ENCODE measurements at places on chromosomes 6 and 20. TPM values are rescaled to one million over a fixed set of nuclear protein-coding genes. Genes with fewer than 3 reads are reported as not detected.

DNA sequence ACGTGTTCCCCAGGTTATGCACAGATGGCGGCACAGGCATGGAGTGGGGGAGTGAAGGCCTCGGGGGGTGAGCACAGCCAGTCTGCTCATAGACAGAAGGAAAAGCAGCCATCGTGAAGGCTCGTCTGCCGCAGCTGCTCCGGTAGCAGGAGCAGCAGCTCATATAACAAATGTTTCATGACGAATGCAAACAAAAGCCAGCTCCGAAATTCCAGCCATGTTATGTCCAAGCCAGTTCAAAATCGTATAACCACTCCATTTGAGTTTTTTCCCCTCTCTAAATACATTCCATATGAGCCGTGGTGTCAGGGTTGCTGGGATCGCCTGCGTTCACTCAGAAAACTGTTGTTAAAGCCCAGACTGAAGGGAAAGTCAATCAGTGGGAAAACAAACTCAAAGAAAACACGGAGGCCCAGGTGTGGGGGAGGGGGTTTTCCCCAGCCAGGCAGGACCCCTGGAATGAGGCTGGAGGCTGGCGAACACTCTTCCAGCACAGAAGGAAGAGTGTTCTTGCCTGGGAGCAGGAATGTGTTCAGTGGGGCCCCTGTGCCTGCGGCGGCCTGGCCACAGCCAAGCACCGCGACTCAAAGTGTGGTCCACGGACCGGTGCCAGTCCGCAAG lies 280.4 kb upstream of the TAB2 start:
- peak; percentile 82 for DNase-seq

- no peak for DNase-seq
These were observed 45.7 kb downstream of the NKAIN2 start for GRCh38 chr6:123849406-123849805.

- no peak for DNase-seq
These were observed 27.5 kb upstream of the SIRPA start for GRCh38 chr20:1867495-1868260.

GRCh38 chr6:77371748-77372147 lies 91.5 kb downstream of the HTR1B start:
- no peak for DNase-seq

DNA sequence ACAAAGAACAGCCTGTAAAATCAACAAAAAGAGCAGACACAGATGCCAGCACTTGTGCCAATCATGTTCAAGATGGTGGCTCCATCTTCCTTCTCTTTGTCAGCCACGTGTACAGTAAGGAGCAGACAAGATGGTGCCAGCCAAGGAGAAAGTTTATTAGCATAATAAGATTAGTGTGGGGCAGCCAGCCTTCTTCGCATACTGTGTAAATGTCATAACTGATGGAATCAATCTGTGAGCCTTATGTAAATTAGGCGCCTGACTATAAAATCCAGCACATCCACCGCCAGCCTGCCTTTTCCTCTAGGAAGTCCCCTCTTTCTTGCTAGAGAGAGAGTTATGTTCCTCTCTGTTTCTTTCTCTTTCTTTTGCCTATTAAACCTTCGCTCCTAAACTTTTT lies 99.7 kb upstream of the RALGAPA2 start:
- no peak for DNase-seq

- DNase-seq: no peak
These were observed 58.3 kb downstream of the DACT2 start for GRCh38 chr6:168261234-168261633.

RHAG gene
- 1.4 TPM for total RNA-seq

SLC25A27 gene
- 13.3 TPM for total RNA-seq

Measured in esophagus muscularis mucosa (tissue), 4 donors.